Right atrium auricular region (tissue), 2 donors: ENCODE measurements at places on chromosomes 2 and 18. TPM values are rescaled to one million over a fixed set of nuclear protein-coding genes. Genes with fewer than 3 reads are reported as not detected.

GRCh38 chr2:130820279-130820861 lies 16.3 kb upstream of the ARHGEF4 start:
- DNase-seq, result no peak

DNA sequence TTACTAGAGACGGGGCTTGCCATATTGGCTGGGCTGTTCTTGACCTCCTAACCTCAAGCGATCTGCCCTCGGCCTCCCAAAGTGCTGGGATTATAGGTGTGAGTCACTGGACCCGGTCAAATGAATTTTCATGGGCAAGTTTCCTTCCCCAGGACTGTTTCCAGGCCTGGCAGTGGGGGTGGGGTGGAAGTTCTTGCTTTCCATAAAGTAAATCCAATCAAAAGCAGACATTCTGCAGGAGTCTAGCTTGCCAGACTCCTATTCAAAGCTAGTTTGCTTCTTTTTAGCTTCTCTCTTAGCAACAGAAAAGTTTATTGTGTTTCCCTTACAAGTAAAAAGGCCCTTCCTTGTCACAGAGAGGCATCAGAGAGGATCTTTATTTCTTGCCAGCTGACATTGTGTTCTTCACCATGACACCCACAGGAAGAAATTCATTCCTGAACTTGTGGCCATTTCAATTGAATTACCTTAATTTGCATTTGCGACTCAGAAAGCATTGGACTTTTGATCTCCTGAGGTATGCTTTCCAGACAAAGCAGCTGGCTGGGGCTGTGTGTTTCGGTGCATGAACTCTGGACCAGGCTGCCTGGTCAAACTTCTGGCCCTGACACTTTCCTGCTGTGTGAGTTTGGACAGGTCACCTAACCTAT lies 37.9 kb downstream of the LYPD1 start:
- DNase-seq, result no peak

DNA sequence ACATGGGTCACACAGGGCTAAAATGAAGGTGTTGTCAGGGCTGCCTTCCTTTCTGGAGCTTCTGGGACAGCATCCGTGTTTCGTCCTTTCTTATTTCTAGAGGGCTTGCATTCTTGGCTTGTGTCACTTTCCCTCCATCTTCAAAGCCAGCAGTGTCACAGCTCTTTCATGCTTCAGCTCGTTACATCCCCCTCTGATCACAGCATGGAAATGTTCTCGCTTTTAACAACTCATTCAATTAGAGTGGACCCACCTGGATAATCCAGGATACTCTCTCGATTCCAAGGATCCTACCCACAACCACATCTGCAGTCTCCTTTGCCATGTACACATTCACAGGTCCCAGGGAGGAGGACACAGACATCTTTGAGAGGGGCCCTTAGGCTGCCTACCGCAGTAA lies 316.2 kb upstream of the FIGN start:
- DNase-seq, result no peak

DNA sequence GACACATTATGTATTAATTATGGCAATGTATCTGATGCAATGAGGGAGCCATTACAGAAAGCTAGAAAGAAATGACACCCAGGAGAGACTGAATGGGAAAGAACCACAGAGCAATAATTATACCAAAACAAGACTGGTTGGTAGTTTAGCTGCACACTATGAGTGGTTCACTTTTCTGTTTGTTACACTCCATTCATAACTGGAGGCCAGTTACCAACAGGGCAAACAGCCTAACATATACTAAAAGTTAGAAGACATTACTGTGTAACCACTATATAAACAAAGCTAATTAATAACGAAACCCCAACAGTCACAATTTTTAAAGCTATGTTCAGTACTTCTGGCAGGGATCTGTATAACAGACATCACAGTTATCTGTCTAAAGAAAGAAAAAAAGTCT lies 49.4 kb downstream of the NBAS start:
- no peak for DNase-seq

Gene IHH
- not detected for total RNA-seq

GRCh38 chr2:109005686-109006204 lies 16.7 kb upstream of the EDAR start:
- DNase-seq, result peak; percentile 60

GRCh38 chr18:61893309-61893970 lies 633 bp upstream of the RNF152 start:
- no peak for DNase-seq

DNA sequence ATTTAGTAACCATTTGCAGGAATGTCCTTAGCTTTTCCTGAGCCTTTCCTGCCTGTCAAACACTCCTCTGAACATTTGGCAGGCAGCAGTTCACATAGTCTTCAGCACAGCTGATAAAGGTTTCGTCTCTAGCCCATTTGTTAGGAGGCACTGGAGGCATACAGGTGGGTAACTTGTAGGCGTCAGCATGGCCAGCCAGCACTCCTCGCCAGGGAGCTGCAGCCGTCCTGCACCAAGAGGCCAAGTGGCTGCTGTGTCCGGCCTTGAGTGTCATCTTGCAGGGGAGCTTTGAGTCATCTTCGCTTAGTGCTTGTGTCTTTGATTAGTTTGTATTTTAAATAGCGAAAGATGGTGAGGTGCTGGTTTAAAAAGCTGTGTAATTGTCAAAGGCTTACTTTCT lies 120.3 kb upstream of the NFATC1 start:
- DNase-seq, result no peak

- no peak for DNase-seq
These were observed 23.7 kb downstream of the ICA1L start for GRCh38 chr2:202847693-202848524.

DNA sequence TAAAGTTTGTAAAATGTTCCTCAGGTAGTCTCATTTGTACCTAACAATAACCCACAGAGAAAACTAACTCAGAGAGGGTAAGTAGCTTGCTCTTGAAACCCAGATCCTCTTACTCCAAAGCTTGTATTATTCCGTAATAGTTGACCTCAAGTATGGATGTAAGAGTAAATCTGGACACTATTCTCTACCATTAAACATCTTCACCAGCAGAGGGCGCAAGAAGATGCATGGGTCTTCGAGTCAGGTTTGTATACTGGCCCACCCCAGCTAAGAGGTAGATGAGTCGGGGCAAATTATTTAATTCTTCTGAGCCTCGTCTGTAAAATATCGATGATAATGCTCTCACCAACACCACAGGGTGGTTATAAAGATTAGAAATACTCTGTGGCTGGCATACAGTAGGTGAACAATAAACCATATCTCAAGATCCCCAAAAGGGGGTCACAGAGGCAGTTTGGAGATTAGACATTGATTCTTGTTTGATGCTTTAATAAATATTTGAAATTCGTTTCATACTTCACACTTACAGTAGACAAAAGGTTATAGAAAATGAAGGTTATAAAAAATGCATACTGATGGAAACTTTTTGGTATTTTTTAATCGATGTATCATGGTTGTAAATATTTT lies 3.5 kb upstream of the CABLES1 start:
- peak; percentile 76 for DNase-seq

Gene ALPP
- not detected for total RNA-seq

DNA sequence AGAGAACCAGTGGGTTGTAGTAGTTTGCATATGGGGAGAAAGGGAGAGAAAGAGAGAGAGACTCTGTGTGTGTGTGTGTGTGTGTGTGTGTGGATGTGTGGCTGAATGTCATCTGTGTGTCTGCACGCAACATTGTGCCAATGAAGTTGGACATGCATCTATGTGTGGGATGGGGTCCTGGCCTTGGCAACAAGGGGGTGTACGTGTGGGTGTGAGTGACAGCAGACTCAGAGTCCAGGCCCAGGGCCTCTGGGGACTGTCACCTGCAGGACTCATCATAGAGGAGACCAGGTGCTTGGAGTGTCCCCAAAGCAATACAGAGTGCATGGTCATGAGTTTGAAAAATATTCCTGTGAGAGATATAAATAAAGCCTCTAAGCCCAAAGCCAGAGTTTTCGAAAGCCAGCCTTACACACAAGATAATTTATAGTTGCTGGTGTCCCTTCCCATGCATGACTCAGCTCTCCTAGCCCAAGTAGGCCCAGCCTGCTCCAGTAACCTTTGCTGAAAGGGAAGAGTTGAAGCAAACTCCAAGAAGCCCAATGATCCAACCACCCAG lies 59.9 kb downstream of the TNP1 start:
- no peak for DNase-seq
